ENCODE measurements at places on chromosomes 16 and 17. TPM values are rescaled to one million over a fixed set of nuclear protein-coding genes. Genes with fewer than 3 reads are reported as not detected.

TLCD3B gene
- total RNA-seq, result not detected

CDK3 gene
- 1.5 TPM for total RNA-seq

KRTAP9-2 gene
- not detected for total RNA-seq

RNF43 gene
- total RNA-seq, result 0.57 TPM

PYDC1 gene
- total RNA-seq, result not detected

RPRML gene
- 0.29 TPM for total RNA-seq

CACNA1H gene
- 0.06 TPM for total RNA-seq

FNDC8 gene
- not detected for total RNA-seq

C17orf58 gene
- total RNA-seq, result 27.9 TPM

ZNF423 gene
- 2.0 TPM for total RNA-seq

ST6GALNAC2 gene
- total RNA-seq, result 0.24 TPM

CLDN7 gene
- total RNA-seq, result not detected

CFAP119 gene
- total RNA-seq, result 0.91 TPM

HID1 gene
- total RNA-seq, result 0.11 TPM

CLEC19A gene
- not detected for total RNA-seq

Measured in Daoy (cell line).